ENCODE measurements at places on chromosomes 1 and 21.

- DNase-seq, result no peak
Observed at GRCh38 chr1:15850471-15851001, 3.0 kb downstream of the SPEN start.

DNA sequence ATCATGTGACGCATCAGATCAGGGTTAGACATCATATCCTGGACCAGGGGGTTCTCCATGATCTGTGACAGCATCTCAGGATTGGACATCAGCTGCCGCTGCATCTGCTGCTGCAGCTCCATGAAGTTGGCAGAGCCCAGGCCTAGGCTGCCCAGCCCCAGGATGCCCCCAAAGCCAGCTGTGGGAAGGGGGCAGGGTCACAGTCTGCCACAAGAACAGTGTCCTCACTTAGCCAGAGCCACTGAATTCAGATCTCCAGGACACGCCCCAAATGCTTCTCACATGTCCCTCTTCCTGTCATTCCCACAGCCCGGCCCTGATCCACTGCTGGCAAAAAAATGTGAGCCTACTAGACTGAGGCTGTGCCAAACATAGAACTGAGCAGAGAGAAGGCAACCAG lies 3.2 kb downstream of the UBQLN4 start:
- DNase-seq, result no peak

GRCh38 chr21:38671773-38672172 lies 134.0 kb upstream of the ETS2 start:
- DNase-seq, result no peak

GRCh38 chr1:72649211-72649888 lies 367.0 kb upstream of the NEGR1 start:
- DNase-seq, result no peak

DNA sequence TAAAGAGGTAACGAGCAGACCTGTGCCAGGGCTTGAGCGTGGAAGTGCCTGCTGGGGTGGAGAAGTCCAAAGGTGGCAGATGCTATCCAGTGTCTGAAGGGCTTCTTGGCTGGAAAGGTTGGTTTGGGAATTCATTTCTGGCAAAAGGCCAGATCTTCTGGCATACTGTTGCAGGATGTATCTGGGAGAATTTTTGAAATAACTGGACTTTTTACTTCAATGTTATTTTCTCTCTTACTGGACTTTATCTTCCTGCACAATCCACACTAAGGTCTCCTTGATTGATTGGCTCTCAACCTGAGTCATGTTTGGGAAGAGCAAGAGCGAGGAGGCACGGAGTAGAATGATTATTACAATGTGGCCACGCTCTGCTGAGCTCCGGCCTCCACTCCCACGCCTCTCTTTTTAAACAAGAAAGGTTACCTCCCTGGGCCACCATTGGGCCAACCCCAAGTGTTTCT lies 278.4 kb downstream of the TM2D1 start:
- no peak for DNase-seq

DNA sequence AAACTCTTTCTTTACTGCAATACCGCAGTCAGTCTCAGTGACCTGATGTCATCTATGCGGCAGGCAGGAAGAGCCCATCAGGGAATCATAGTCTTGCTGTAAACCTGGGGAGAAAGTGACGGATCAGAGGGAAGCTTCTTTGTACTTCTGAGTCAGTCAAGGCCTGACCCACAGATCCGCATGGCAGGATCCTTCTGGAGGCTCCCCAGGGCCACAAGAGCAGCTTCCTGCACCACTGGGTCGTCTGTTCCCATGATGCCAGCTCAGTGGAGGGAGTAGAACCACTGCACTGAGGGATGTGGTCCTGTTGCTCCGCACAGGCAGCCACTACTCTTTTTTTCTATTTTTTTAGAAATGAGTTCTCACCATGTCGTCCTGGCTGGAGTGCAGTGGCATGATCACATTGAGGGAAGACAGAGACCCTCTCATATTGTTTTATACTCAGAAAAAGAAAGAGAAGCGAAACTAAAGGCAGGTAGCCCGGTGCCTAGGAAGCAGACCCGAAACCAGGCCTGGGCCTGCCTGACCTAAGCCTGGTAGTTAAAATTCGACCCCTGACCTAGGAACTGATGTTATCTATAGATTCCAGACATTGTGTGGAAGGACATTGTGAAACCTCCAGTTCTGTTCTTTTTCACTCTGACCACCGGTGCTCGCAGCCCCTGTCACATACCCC lies 6.3 kb upstream of the ERVH48-1 start:
- no peak for DNase-seq

- peak; percentile 69 for DNase-seq
Observed at GRCh38 chr1:202144402-202145067, at the start of gene ARL8A. ARL8A (minus strand) TSS chr1:202144737; CDS start chr1:202144572, 165 bp downstream.

GRCh38 chr1:119652587-119652986 lies 4.5 kb upstream of the ZNF697 start:
- DNase-seq, result no peak

- DNase-seq, result no peak
Observed at GRCh38 chr21:25330266-25330665, 277.0 kb downstream of the MRPL39 start.

- DNase-seq, result no peak
Observed at GRCh38 chr1:115121793-115122192, 32.5 kb upstream of the TSPAN2 start.

DNA sequence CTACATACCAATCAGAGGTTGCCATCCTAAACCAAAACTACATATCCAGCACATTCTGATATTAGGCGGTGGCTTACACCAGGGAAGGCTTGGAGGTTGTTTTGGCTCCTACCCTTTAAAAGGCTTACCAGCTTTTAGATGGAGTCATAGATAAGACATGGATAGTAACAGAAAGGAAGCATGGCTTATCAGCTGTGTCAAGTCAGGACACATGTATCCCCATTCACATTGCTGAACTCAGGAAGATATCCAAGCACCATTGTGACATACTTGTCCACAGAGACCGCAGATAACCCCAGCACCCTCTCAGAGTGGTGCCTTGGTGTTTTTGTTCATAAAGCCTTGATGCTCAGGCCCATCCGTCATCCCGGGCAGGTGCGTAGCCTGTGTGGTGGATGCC lies 39.7 kb downstream of the ADARB1 start:
- no peak for DNase-seq

- no peak for DNase-seq
Observed at GRCh38 chr1:246591958-246592357, 25.7 kb downstream of the CNST start.

- DNase-seq, result no peak
Observed at GRCh38 chr1:26717017-26717491, 21.2 kb downstream of the ARID1A start.

DNA sequence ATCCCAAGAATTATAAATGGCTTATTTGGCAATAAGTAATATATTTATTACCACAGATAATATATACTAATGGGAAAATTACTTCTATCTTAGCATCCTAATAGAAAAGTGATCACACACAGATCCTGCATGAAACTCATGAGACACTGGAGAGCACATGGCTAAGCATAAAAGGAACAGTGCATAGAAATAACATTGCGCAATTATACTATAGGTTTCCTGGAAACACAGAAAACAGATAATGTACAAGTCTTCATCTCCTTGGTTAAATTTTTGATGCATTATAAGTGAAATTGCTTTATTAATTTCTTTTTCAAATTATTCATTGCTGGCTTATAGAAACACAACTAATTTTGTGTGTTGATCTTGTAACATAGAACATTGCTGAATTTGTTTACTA lies 210.4 kb downstream of the USH2A start:
- no peak for DNase-seq

DNA sequence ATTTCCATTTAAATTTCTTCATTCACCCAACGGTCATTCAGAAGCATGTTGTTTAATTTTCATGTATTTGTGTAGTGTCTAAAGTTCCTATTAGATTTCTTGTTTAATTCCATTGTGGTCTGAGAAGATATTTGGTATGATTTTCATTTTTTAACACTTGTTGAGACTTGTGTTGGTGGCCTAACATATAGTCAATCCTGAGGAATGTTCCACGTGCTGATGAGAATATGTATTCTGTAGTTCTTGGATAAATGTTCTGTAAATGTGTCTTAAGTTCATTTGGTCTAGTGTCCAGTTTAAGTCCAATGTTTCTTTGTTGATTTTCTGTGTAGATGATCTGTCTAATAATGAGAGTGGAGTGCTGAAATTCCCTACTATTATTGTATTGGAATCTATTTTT lies 22.7 kb upstream of the LCE5A start:
- DNase-seq, result no peak

GRCh38 chr1:24767351-24767750 lies 22.1 kb downstream of the CLIC4 start:
- no peak for DNase-seq

GRCh38 chr1:225427235-225428067 lies at the start of gene LBR:
LBR (minus strand) TSS chr1:225428038; CDS start chr1:225424075, 3,963 bp downstream.
- DNase-seq, result peak; percentile 33

DNA sequence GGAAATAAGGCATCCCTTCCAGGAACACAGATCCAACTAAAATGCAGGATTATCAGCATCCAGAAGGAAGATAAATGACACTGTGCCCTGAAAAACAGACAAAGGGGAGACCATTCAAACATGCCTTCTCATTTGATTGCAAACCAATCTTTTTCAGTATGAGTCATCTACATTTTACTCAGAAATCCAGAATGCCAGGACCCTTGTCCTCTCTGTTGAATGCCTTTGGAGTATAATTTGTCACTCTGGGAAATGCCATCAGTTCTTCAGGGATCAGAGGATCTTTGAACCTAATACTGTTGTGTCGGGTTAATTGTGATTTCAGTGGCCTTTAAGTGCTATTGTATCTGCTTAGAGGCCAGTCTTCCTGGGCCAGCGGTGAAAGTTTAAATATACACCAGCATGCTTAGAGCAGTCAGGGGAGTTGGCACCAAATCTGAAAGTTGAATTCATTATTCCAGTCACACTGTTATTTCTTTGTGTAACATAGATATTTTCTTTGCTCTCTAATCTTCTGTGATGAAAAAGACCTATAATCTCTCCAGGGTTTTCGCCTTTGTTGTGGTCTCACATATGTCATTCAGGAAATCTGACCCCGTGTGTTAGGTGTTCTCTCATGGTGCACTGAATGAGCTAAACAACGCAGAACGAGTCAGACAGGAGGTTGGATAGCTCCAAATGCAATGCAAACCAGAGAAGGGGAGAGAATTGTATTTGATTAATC lies 364.8 kb upstream of the SGIP1 start:
- DNase-seq, result no peak

- no peak for DNase-seq
Observed at GRCh38 chr1:180309338-180309737, 79.3 kb downstream of the LHX4 start.

- no peak for DNase-seq
Observed at GRCh38 chr21:39189857-39190604, 6.8 kb upstream of the PSMG1 start.

GRCh38 chr1:230031131-230031530 lies 35.9 kb upstream of the GALNT2 start:
- DNase-seq, result no peak

DNA sequence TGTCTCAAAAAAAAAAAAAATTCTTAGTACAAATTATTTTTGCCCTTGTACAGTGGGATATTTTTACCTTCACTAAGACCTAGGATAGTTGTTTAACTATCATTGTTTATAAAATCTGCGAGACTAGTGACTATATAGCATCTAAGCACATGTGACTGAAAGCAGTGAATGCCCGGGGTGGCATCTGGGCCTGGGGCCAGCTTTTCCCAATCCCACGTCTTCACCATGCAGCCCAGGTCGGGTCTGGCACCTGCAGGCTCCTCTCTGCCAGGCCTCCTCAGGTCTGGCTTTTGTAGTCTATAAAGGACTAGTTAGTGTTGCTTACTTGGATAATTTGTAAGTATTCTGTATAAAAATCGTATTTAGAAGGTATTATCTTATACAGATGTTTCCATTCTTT lies 40.8 kb downstream of the CBS start:
- DNase-seq, result no peak

DNA sequence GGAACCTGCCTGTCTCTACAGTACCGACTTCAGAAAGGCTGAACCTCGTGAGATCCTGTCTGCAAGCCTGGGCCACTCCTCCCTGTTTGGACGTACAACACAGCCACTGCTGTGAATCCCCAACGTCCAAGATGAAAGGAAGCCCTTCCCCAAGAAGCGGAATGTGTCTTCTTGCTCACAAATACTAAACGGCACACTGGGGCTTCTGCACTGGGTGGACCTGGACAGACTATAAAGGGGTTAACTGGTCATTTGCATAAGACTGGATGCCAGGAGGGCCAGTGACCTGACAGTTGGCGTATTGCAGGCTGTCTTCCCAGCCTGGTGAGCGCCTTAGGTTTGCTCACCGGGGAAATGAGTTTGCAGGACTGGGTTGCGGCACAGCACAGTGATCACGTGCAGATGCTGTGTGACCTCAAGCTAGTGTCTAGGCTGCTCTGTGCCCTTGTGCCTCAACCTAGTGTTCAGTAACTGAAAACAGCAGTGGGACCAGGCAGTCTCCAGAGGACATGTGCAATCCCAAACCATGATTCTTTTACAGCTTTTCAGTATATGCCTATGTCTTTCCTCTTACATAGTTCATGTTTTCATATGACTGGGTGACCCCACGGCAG lies 19.5 kb upstream of the AJAP1 start:
- no peak for DNase-seq

DNA sequence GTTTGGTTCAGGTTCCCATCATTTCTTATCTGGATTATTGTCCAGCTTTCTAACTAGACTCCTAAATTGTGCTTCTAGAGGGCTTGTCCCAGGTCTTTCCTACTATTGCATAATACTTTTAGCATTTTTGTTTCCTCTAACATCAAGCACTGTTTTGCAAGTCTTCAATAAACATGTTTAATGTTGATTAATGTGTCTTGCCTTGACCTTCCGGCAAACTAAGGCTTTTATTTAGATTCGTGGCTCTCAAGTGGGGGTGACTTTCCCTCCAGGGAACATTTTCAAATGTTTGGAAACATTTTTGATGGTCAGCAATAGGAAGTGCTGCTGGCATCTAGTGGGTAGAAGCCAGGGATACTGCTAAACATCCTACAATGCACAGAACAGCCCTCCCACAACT lies 90.7 kb downstream of the RPE65 start:
- DNase-seq, result no peak

- no peak for DNase-seq
Observed at GRCh38 chr1:221810406-221810805, 68.5 kb upstream of the DUSP10 start.

DNA sequence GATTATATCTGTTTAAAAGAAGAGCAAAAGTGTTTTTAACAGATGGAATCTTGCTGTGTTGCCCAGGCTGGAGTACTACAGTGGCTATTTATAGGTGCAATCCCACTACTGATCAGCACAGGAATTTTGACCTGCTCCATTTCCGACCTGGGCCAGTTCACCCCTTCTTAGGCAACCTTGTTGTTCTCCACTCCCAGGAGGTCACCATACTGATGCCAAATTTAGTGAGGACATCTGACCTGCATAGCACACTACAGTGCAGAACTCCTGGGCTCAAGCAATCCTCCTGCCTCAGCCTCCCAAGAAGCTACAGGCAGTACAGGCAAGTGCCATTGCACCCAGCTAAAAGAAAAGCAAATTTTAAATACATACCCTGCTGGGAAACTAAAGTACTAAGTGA lies 11.3 kb upstream of the NUP210L start:
- DNase-seq, result no peak

- DNase-seq, result no peak
Observed at GRCh38 chr1:201505503-201505890, 1.4 kb downstream of the CSRP1 start.
